ENCODE measurements at places on chromosomes 12 and 14. TPM values are rescaled to one million over a fixed set of nuclear protein-coding genes. Genes with fewer than 3 reads are reported as not detected.

KLRG1 gene
- 8.9 TPM for total RNA-seq

KRT77 gene
- not detected for total RNA-seq

CAPZA3 gene
- not detected for total RNA-seq

NOS1 gene
- total RNA-seq: not detected

TMEM119 gene
- under 0.01 TPM for total RNA-seq

MARCHF9 gene
- 3.2 TPM for total RNA-seq

SERPINA9 gene
- not detected for total RNA-seq

TCP11L2 gene
- total RNA-seq: 26.4 TPM

IGFBP6 gene
- total RNA-seq: 16.0 TPM

ASB2 gene
- not detected for total RNA-seq

UNC79 gene
- under 0.01 TPM for total RNA-seq

MDP1 gene
- total RNA-seq: 8.8 TPM

GPR65 gene
- 0.09 TPM for total RNA-seq

CLEC7A gene
- 0.09 TPM for total RNA-seq

Data from endothelial cell of coronary artery (primary cell).